GM20000 (cell line): ENCODE measurements at places on chromosomes 12 and 14.

DNA sequence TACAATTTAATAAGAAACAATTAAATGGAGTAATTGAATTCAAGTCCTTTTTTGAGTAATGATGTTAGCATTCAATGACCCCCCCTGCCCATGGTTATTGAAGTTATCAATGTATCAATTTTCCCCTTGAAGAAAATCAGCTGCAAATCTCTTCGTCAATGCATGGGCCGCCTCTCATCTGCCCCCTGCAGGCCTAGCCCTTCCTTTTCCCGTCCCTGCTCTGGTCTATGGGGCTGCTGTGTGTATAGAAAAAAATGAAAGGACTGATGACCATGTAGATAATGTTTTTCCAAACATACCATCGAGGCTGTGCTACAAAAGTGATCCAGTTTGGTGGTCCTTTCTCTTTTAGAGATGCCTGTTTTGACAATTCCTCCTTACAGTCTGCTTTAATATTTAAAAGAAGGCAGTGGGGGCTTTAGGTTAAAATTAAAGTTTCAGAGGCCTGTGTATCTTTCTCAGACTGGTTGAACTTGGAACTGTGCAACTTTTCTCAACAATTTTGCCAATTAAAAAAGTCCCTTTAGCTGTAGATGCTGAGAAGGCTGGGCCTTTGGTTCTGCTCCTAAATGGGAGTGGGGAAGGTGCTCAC is 98.4 kb downstream of the APAF1 start:
- DNase-seq: peak; percentile 58

- DNase-seq: no peak
Observed at GRCh38 chr14:33897878-33898535, 52.9 kb downstream of the EGLN3 start.

GRCh38 chr12:76713130-76713529 is 50.8 kb upstream of the ZDHHC17 start:
- DNase-seq: no peak

- DNase-seq: no peak
Observed at GRCh38 chr12:45168976-45169375, 46.9 kb upstream of the ANO6 start.

GRCh38 chr12:12719496-12719895 is 2.3 kb downstream of the CDKN1B start:
- peak; percentile 58 for DNase-seq

DNA sequence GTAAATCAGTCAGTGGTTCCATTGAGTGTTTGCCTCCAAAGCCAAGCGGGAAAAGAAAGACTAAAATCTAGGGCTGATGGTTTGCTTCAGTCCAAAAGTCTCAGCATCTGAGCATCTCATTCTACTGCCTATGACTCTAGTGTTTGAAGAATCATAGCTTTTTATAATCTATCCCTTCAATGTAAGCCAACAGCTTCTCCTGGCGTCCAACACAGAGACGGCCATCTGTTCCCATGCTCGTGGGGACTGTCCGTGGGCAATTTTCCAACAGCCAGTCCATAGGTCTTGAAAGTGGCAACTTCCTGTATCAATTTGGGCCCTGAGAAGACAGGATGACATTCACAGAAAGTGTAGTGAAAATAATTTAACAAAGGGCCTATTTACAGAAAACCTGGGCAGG is 544.4 kb upstream of the TMEM132C start:
- DNase-seq: no peak

DNA sequence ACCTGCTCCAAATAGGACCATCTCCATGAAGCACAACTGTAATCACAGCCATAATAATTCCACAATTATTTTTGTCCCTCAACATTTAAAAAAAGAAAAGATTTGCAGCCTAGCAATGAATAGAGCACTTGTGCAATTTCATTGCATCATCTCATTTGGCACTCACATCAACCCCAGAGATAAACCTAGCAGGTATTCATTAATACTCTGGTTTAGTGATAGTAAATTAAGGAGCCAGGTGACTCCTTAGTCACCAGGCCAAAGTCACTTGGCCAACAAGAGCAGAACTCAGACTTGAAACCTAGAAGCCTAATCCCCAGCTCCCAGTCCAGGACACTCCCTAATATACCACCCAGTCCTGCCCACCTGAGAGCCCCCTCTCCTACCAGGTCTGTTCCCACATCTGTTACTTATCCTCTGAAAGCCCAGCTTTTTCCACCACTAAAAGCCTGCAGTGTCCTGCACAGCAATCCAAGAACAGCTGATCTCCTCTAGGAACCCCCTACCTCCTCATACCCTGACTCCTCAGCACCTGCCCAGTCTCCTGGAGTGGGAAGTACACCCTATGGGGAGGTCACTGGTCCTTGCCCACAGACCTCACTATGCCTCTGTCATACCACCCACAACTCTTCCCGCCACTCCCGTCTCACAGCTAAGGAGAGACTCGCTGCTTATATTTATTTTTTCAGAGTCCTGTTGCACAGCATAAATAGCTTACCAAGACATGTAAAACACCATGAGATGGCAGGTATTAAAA is 22.1 kb downstream of the OR10P1 start:
- DNase-seq: no peak

- DNase-seq: no peak
Observed at GRCh38 chr14:37047226-37047625, 125.2 kb downstream of the SLC25A21 start.

DNA sequence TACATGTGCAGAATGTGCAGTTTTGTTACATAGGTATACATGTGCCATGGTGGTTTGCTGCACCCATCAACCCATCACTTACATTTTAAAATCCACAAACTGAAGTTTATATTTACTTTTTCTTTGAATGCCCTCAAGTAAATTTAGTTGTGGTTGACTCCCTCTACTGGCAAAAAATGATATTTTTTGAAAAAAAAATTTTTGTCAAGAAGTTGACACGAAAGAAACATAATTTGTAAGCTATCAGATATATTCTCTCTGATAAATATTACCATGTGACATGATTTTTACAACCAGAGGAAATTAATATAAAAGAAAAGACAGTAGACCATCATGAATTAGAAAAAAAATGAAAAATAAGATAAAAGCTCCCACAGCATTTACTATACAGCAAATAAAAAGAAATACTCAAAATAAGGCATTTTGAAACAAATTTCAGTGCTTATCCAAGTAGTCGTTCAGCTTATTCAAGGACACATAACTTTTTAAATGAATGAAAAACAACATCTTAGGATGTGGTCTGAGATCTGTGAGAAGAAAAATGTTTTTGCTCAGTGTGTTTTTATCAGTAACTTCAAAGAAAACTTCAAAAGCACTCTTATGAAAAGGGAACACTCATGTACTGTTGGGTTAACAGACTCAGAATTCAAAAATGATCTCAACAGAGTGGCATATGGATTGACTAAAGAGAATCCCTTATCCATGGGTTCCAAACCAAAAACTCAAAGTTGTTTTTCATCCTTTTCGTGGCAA is 30.0 kb upstream of the GRIP1 start:
- DNase-seq: no peak

- DNase-seq: no peak
Observed at GRCh38 chr14:104797115-104798044, 1.8 kb upstream of the AKT1 start.

DNA sequence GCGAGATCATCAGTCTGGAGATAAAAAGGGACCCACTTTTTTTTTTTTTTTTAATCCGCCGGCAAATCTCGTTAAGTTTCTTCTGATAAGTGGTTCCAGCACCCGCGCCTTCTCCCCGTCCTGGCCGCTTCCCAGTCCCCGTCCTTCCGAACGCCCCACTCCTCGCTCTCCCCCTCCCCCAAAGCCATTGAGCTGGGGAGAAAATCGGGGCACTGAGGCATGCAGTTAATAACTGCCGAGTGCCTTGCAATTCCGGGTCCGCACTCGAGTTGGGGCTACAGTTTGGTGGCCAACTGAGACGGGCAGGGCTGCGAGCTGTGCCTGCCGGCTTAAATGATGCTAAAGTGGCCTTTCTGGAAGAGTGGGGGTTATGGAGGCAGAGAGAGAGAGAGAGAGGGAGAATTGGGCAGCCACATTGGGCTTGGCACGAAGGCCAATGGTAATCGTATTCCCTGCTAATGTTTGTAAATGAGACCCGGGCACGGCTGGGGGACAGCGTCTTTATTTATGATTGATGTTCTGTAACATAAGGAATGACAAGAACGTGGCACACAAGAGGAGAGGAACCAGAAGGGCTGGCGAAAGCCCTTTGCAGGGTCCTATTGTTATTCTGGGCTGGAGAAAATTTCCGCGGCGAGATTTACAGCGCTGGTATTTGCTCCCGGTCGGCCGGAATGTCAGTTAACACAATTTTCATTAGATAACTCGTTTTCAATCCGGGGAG is 115.4 kb upstream of the MYL2 start:
- no peak for DNase-seq

GRCh38 chr14:76509311-76509710 is 133.4 kb downstream of the ESRRB start:
- DNase-seq: no peak

DNA sequence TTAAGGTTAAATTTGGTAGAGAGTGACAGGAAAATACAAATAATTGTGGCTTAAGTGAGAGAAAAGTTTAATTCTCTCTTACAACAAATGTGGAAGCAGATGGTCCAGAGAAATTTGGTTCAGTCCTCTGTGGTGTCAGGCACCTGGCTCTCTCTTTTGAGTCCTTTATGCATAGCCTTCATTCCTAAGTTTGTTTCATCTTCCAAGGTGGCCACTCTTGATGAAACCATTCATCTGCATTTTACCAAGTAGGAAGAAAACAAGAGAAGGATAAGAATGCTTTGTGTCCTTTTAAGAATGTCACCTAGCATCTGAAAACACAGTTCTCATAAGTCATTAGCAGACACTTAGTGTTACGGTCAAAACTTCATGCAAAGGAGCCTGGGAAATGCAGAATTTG is 442.5 kb downstream of the CCER1 start:
- DNase-seq: no peak

DNA sequence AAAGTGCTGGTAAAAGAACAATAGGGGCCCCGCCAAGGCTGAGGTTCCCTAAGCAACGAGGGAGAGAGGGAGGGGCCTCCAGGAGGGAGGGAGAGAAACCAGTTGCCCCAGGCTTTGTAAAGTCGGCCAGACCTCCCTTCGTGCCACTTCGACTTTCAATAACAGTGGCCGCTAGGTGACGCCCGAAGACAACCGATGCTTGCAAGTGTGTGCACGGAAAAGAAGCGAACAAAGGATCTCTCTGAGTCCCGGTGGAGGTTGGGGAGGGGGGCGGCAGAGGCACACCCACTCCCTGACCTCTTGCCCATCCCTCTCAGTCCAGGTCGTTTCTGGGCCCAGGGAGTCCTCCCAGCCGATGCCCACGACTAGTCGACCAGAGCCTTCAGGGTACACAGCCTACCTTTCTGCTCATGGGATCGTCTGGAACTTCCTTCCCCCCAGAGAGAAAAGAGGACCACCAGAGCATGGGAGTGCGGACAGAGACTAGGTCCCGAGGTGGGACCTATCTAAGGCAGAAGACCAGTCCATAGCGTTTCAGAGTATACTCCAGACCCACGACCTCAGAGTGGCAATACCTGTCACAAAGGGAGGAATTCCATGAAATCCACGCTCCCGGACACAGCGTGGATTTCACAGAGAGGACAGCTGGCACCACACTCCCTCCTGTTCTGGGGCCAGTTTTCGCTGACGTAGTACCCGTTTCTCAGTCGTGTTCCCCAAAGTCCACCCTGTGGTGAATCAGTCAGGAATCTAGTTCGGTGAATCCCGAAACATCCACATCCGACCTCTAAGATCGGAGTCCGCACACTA is 262.7 kb upstream of the ALG10B start:
- DNase-seq: no peak

GRCh38 chr12:38889297-38889815 is 16.0 kb downstream of the CPNE8 start:
- no peak for DNase-seq

DNA sequence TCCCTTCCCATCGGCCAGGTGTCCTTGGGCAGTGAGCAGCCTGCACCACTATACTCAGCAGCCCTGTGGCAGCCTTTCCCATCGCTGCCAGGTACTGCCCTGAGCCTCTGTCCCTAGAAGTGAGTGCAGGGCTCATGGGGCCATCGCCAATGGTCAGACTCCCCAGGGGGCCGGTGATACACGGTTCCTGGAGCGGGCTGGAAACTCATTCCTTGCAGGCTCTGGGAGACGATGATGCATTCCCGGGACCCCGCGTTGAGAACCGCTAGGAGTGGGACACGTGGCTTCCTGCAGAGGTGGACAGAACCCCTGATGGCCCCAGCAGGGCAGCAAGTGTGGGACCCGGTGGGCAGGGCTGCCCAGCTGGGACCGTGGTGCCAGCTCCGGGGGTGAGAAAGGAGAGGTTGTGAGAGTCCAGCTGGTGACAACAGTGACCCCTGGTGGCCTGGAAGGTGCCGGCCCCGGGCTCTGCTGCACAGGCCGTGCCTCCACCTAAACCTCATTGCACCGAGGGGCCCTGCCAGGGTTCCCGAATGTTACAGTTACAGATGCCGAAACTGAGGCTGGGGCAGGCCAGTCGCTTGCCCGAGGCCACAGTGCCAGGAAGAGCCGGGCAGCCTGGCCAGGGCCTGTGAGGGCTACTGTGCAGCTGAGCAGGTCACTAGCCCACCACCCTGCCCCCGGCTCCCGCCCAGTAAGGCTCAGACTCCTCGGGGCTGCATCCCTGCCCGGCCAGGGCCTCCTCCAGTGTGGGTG is 33.8 kb downstream of the FBRSL1 start:
- peak; percentile 94 for DNase-seq

DNA sequence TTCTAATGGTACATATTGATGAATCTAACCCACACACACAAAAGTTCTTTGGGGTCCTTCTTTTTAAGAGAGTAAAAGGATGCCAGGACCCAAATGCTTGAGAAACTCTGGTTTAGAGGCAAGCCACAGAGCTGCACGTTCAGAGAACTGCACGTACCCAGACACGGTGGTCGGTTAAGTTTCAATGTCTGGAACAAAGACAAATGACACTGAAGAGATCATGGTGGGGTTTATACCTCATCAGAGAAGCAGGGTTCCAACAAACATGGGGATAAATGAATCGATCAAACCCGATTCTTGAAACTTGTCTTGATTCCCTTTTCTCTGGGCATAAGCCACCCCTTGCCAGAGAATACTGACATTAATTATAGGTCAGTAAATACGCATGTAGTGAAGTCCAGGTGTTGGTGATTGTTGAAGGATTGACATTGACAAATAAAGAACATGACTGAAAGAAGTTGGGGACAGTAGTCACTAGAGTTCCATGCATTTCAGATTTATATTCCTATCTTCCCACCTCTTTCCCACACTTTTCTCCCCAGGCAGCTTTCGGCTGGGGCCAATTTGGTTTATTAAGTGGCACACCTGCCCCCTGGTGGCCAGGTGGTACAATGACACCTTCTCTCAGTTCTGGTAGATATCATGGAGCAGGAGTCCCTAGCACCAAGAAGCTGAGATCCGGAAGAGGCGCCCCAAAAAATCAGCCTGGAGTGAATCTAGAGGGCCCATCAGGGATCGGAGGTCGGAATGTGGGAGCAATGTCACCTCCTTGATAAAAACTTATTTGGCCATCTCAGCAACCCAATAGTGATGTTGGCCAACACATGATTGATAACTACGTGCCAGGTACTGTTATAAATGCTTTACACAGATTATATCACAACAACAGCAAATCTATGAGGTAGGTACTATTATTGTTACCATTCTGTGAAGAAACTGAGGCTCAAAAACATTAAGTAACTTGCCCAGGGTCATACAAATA is 17.8 kb upstream of the HDAC7 start:
- peak; percentile 74 for DNase-seq

GRCh38 chr12:41433460-41433859 is 245.3 kb downstream of the PDZRN4 start:
- no peak for DNase-seq
